ENCODE measurements at places on chromosomes 6 and 20.

- DNase-seq: no peak
Measured at GRCh38 chr6:150336299-150336698, 32.5 kb upstream of the IYD start.

DNA sequence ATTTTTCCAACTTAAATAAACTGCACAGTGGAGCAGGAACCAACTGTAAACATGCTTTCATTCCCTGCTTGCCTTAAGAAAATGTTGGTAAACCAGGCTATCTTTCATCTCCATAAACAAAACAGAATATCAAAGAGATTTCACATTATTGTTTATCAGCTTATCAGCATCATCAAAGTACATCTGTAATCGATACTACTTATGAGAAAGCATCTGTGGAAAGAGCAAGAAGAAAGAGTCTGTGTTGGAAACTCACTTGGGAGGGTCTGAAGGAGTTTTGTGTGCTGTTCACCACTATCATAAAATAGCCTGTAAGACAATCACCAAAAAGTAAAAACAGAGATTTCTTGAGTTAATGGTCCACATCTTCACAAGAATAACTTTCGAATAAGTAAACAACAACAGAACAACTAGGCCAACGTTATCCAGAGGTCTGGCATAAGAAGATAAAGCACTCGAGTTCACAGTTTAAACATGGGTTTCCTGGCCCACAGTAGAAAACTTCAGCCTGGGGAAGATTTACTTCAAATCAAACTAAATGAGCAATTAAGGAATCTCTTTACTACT lies 47.9 kb downstream of the EPB41L2 start:
- DNase-seq: no peak

GRCh38 chr6:163877877-163878639 lies 463.5 kb downstream of the QKI start:
- no peak for DNase-seq

DNA sequence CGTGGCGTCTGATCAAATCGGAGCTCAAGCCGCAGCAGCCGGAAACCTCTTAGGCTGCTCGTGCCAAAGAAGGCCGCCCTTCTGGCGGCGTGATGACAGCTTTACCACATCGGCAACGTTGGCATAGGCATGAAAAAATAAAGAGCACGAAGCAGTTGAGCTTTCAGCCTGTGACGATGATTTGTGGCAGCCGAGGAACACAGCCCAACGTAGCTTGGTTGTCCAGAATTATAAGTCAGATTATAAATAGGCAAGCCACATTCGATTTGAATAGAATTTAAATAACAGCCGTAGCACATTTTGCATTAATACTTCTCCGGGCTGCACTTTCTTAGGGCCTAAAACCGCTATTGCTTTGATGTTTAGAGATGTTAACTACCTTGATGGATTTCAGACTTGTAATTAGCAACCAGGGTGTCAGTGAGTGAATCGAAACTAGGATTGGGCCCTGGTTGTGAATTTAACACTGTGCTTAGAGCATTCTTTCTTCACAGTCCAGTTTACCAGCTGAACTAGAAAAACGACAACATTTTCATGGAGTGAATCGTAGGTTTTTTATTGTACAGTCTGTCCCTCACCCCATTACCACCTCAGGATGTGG lies 864 bp upstream of the BCLAF1 start:
- DNase-seq: no peak

- no peak for DNase-seq
Measured at GRCh38 chr6:7236306-7237209, 76.4 kb downstream of the SSR1 start.

DNA sequence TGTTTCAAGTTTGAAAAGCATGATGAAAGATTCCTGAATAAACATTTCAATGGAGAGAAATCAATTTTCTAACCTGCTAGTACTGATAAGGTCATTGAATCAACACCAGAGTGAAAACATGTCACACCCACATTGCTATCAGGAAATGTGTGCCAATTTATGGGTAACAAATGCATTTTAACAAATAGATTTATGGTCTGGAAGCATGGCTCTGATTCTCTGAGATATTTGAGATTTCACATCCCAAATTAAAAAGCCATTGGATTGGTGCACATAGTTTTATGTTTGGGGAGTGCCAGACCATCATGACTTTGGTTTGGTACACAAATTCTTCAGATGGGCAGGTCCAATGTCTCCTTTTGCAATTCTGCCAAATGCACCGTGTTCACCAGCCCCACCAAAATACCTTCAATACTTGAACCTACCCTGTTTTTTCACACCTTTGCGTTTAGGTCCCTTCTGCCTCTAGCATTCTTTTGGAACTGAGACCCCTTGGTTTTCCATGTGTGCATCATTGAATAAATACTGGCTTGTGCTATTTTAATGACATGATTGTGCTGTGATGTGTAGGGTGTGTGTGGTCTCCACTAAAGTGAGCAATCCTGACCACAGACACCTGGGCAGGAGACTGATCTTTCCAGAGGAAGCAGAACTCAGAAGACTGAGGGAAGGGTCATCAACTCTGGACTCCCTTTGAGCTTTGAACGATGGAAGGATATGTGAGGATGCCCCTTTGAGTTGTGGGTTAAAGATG lies 20.4 kb downstream of the IL20RA start:
- DNase-seq: no peak

- no peak for DNase-seq
Measured at GRCh38 chr6:133595111-133595761, 293.7 kb upstream of the TCF21 start.

- DNase-seq: no peak
Measured at GRCh38 chr6:46128476-46128875, 1.3 kb upstream of the ENPP4 start.
